Jurkat, Clone E6-1 (cell line): ENCODE measurements at places on chromosomes 1 and 21.

DNA sequence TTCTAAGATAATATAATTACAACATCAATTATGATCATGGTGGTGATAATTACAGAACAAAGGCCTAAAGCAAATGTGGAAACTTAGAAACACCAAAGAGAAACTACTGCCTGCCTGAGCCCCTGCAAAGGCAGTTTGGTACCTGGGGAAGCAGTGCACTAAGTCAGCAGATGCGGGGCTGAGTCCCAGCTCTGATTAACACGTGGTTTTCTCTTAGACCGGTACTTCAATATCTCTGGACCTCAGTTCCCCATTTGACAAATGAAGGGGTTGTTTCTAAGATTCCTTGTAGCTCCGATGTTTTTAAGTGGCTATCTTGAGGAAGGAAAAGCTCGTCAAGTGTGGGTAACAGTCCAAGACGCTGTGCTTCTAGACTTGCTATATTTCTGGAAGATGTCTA, 16.7 kb upstream of the PLEKHA6 start:
- DNase-seq = no peak

DNA sequence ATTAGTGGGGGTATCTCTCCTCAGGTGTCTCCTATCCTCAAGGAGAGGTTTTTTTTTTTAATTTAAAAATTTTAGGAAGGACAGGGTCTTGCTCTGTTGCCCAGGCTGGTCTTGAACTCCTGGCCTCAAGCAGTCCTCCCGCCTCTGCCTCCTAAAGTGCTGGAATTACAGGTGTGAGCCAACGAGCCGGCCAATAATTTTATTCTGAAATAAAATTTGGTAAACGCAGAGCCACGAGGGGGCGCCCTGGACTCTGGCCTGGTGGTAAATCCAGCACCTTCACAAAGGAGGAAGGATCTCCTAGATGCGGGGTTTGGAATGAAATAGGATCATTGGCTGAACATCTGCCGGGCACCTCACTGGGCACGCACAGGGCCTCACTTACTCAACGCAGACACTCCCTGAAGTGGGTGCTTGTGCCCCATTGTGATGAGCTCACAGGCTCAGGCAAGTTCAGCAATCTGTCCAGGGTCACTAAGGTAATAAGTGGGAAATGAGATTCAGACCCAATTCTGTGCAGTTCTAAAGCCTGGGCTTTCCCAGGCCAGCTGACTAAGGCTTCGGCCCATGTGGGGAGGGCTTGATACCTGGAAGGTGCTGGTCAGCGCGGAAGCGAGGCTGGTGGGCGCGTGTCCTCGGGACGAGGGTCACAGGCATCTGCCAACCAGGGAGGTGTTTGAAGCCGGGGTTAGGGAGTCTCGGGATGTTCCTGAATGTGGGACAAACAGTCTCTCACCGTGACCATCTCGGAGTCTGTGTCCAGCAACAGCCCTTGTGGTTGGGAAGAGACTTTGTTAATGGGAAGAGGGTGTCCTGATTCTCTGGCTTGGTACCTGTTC, 32.7 kb upstream of the ETV3 start:
- no peak for DNase-seq

DNA sequence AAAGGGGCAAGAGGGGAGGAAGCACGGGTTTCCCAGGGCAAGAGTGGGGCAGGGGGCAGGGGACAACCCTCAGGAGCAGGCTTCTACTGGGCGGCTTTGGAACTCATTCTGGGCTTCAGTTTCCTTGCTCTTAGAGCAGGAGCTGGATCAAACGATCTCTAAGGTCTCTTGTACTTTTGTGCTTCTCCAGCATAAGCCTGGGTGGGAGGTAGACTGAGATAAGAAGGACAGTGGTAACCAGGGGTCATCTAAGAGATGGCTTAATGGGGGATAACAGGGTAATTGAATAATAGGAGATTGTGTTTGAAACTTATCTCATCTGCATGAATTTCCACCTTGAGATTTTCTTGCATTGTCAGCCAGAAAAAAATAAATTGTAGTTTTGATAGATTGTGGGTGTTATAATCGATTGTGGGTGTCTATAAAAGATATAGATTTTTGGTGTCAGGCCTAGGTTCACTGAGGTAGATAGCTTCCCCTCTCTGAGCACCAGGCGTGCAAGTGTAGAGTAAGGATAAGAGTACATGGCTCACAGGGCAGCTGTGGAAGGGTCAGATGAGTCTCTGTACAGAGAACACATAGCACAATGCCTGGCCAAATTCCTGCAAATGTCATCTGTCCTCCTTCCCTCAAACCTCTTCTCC, 68.0 kb downstream of the CD58 start:
- DNase-seq = no peak

DNA sequence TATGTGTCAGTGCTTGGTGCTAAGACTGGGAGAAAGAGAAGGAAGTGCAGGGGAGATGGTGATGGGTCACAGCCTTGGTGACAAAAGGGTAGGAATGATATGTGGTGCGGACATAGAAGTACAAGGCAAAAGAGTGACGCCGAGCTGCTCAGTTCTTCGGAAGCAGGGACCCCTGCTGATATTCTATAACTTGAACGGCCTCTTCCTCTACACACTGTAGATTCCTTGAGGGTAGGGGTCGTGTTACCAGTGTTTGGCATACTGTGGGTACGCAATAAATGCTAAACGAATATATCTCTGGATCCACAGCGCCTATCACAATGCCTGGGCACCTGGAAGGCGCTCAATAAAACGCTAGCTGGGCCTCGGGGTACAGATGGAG, 488 bp downstream of the DBT start:
- DNase-seq = no peak

DNA sequence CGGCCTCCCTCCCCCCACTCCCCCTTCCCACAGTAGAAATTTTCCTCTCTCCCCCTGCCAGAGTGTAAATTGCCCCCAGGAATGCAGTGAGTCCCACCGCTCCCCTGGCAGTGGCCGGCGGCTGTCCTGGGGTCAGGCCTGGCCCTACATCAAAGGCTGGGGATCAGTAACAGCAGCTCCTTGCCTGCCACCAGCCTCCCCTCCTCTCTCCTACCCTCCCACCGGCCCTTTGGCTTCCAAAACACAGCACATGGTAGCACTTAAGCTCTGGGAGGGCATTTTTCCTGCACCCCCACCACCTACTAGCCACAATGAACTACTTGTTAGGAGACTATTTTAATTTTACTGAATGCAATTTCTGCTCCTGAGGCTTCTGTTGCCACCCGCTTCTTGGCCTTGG, 9.0 kb upstream of the COL8A2 start:
- DNase-seq = no peak

DNA sequence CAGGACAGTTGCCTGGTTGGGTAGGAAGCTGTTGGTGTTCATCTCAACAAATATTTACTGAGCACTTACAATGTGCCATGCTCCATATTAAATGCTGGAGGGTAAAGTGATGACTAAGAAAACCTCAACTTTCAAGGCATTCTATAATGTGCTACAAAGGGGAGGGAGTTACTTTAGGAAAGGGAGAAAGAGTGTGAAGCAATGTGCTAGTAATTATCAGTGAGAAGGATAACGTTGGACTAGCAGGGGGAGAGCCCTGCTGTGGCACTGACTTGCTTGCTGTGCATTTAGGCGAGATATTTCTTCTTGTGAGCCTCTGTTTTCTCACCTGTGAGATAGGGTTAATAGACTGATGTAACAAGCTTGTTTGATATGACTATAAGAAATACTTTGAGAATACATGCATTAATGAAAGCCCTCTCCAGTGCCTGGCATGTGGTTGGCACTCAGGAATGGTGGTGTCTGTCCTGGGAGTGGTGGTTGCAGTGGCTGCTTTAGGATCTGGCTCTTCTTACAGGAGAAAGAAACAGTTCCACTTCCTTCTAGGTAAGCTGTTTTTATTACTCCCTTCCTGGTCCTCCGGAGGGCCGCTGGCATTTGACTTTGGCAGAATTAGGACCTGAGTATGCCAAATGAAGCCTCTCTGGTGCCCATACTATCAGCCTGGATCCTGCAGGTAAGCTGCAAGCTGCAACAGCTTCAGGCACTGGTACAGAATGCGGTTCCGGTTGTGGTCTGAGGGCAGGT, 111.1 kb upstream of the COA6 start:
- DNase-seq = no peak

- DNase-seq = no peak
These were observed 21.3 kb upstream of the NPHP4 start for GRCh38 chr1:6013491-6013890.

GRCh38 chr1:3750741-3751140, 1.5 kb upstream of the CCDC27 start:
- DNase-seq = no peak

GRCh38 chr1:89279011-89279466, 6.4 kb upstream of the GBP5 start:
- peak; percentile 39 for DNase-seq

DNA sequence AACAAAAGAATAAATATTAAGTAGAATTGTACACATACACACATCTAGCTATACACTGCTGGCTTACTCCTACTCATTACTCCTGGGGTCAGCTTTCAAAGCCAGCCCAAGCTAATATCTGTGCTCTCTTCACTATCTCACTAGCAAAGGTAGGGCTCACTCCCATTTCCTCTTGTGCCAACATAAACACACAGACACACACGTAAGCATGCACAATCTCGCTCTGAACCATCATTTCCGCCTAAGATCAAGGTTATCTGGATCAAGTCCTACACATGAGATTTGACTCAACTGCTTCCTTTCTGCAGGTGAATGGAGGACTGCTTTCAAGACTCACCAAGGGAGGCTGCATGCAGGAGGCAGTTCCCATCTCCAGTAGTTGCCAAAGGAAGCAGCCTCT, 28.8 kb upstream of the MTMR11 start:
- DNase-seq = no peak

GRCh38 chr1:111739194-111739924, at the start of gene INKA2:
Gene INKA2 (minus strand): TSS chr1:111739395. CDS start chr1:111739242, 153 bp downstream.
- DNase-seq = peak; percentile 46

- DNase-seq = peak; percentile 20
These were observed 23.3 kb downstream of the CYP2J2 start for GRCh38 chr1:59903141-59903754.

DNA sequence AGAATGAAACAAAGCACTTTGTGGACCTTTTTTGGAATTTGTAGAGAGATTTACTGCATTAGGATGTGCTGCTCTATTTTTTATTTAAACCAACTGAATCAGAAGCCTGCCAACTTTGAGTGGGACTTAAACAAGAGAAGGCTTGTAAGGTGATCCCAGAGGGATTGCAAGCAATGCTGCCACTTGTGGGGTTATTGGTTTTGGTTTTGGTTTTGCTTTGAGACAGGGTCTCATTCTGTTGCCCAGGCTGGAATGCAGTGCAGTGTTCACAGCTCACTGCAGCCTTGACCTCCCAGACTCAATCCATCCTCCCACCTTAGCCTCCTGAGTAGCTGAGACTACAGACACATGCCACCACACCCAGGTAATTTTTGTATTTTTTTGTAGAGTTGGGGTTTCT, 32.2 kb upstream of the GNG5 start:
- no peak for DNase-seq

- DNase-seq = no peak
These were observed 26.1 kb downstream of the IRF2BP2 start for GRCh38 chr1:234583755-234584419.

GRCh38 chr1:46315669-46316403, 12.3 kb downstream of the UQCRH start:
- no peak for DNase-seq

- DNase-seq = no peak
These were observed 33.2 kb upstream of the EPHA8 start for GRCh38 chr1:22529901-22530621.

- no peak for DNase-seq
These were observed 24.7 kb downstream of the NADK start for GRCh38 chr1:1753607-1754005.

DNA sequence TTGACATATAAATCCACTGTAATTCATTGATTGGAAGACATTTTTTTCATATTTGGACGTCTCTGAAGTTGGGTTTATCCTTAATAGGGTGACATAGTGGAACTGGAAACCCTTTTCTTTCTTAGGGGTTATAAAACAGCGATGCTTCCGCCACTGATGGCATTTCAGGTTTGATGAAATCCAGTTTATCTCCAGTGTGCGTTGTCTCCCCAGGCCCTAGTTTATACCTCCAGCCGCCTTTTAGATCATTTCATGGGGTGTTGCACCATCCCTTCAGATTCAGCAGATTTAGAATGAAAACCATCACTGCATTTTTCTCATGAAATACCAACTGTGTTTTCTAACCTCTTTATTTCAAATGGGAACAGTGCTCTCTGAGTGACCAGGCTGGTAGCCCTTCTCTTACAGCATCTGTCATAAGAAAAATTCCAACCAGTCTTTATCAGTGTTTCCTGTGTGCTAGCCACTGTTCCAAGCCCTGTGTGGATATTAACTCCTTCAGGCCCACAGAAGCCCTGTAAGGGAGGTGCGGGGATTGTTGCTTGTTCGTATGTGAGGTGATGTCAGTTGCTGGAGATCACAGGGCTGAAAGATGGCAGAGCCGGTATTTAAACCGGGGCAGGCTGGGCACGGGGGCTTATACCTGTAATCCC, 19.0 kb downstream of the H6PD start:
- no peak for DNase-seq

GRCh38 chr21:26756491-26757159, 88.6 kb downstream of the ADAMTS1 start:
- no peak for DNase-seq

GRCh38 chr21:14403681-14404318, 20.9 kb upstream of the HSPA13 start:
- peak; percentile 41 for DNase-seq

- DNase-seq = no peak
These were observed 2.5 kb upstream of the CDKN2C start for GRCh38 chr1:50967416-50968157.

DNA sequence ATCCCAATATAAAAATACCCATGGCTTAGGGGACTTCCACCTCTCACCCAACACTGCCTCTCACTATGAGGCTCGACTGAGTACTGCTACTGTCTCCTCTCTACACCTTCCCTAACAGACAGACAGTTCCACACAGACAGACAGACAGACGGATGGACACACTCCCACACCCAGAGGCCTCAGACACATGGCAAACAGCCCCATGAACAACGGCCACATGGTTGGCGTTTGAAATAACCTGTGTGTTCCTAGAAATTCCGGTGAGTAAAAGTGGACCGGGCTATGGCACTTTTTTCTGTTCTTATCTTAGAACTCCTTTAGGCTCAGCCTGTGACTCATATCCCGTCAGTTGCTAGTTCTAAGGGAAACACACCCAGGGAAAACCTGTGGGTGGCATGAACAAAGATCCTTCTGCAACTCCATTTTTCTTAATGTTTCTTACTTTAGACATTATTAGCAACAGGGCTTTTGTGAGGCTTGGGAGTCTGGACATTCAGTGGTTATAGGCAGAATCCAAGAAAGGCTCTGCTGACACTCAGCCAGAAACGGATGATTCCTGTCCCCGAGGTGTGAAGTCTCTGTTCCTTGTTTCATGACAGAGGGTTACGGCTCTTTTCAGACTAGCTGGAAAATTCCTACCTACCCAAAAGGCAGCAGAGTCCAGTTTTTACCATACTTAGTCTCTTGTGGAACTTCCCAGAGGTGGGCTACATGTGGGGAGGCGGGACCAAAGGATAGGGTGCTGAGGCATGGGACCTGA, 90.5 kb upstream of the TLR5 start:
- DNase-seq = no peak

- no peak for DNase-seq
These were observed 201.7 kb upstream of the CHRM3 start for GRCh38 chr1:239184561-239185244.
